ENCODE measurements at places on chromosomes 12 and 14.

DNA sequence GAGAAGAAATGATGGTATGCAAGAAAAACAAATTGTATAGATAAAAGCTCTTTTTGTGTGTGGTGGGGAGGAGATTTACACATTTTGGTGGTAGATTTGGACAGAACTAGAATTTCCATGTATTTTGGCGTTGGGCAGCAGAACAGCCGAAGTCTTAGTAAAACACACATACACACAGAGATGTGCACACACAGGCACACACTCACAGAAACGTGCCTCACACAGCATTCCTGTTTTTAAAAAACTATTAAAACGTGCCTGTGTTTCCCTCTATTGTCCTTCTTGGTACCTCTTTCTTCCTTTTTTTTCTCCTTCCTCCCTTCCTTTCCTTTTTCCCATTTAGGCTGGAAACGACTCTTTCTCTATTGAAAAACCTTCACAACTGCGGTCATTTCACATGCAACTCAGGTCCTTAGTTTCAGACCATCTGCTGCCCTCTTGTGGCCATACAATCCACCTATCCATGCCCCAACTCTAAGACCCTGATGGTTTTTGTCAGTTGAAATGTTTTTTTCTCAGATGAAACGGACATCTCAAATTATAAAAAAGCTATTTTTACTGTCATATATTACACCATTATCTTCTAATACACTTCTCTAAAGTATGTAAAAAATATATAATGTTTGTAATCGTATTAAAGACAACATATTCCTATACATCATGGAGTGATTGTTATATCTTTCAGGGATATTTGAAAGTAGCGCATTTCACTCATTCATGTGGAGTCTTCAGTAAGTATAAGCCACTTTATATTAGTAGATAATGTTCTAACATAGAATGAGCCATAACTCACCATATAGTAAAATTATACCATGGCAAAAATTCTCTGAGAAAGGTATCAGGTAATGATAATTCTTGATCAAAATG, 386.7 kb upstream of the NOVA1 start:
- no peaks in the 10 kb centered on the region for H3K4me1 ChIP-seq
- peak; percentile 23 for DNase-seq
- H3K36me3 ChIP-seq = no peaks in the 10 kb centered on the region
- no peak overlapping the region for H3K27ac ChIP-seq

GRCh38 chr12:22640851-22641250, 15.9 kb downstream of the ETNK1 start:
- H3K4me1 ChIP-seq = peaks cover 2% of the 10 kb centered on the region
- no peak for DNase-seq
- H3K27ac ChIP-seq = no peak overlapping the region
- H3K4me3 ChIP-seq = no peak overlapping the region
- no peaks in the 10 kb centered on the region for H3K36me3 ChIP-seq
- no peaks in the 10 kb centered on the region for H3K27me3 ChIP-seq

DNA sequence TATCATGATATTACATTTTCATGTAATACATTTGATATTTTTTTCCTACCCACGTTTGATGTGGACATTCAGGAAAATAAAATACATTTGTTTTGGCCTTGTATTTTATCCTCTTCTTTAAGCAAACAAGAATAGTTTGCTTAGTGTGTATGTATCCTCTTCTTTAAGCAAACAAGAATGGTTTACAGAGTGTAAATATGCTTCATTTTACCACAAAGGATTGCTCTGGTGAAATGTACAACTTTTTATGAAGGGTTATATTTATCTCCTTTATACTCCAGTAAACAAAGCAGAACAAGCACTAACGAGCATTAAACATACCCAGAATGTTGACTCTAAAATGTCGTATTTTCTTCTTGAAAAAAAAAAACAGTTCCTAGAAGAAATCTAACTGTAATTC, 244.7 kb downstream of the KCNH5 start:
- no peaks in the 10 kb centered on the region for H3K36me3 ChIP-seq
- no peaks in the 10 kb centered on the region for H3K27me3 ChIP-seq
- DNase-seq = no peak
- no peak overlapping the region for H3K4me3 ChIP-seq
- H3K4me1 ChIP-seq = no peaks in the 10 kb centered on the region

DNA sequence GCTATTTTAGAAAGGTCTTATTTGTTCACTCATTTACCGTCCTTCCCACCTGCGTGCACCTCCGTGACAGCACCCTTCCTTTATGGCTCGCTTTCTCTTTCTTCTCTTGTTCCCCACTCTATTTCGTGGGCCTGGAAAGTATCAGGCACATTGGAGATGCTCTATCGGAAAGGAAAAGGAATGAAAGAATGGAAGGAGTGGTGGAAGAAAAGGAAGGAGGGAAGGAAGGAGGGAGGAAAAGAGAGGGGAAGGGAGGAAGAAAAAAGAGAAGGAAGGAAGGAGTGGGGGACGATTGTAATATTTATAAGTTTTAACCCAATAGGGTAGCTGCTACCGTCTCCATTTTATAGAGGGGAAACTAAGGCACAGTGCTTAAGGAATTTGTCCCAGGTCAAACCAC, 363.4 kb downstream of the CACNA1C start:
- H3K4me3 ChIP-seq = no peak overlapping the region
- H3K27me3 ChIP-seq = no peaks in the 10 kb centered on the region
- DNase-seq = no peak

DNA sequence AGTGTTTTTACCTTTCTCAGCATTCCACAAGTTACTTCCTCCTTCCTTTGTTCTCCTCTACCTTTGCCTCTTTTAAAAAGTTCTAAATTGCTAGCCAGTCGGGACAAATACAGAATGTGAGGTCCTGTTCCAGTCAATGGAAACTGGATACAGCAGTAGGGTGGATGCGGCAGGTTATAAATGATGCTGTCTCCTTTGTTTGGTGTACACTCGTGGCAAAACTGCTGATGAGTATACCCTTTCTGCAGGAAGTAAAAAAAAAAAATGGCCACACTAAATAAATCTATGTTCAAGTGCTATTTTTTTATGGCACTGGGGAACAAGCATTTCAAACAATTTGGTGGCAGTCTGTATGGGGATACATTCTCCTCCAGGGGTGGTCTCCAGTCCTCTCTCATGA, 27.5 kb downstream of the KLRK1 start:
- H3K4me1 ChIP-seq = peaks cover 33% of the 10 kb centered on the region
- no peak overlapping the region for H3K27ac ChIP-seq
- no peaks in the 10 kb centered on the region for H3K27me3 ChIP-seq
- H3K4me3 ChIP-seq = no peak overlapping the region

All from H1 (cell line).